ENCODE measurements at places on chromosomes 4 and X. TPM values are rescaled to one million over a fixed set of nuclear protein-coding genes. Genes with fewer than 3 reads are reported as not detected.

The FAM9B gene
- total RNA-seq, result not detected

The CT45A2 gene
- not detected for total RNA-seq

DNA sequence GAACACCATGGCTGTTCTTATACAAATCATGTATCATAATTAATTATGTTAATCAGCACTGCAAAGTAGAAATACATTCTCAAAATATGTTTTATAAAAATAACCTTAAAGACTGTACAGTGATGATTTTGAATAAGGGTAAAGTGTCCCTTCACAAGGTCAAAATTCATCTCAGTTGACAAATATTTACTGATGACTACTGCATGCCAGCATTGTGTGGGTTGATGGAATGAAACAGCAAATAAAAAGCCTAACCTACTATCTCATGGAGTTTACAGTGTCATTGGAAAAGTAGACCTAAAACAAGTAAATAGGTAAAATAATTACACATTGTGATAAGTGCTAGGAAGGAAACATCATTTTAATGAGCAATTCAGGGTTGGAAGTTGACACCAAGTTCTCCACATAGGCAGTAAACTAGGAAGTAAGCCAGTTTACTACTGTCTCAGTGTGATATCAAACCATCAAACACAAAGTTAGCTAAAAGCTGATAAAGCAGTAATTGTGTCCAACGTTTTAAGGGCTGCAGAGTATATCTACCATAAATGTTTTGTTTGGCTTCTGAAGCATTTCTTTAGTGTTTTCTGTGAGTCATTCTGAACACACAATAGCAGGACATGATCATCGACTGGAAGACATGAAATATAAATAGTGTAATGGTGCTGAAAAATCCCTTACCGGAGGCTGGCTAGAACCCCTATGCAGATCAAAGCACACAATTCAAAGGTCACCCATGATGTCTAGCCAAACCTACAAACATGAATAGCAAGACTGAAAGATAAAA lies 221.8 kb downstream of the DACH2 start:
- no peak for DNase-seq

The MAGEC2 gene
- total RNA-seq, result not detected

Measured in ascending aorta (tissue), 2 donors.